BJ (cell line): ENCODE measurements at places on chromosomes 7 and 10. TPM values are rescaled to one million over a fixed set of nuclear protein-coding genes. Genes with fewer than 3 reads are reported as not detected.

The TMEM229A gene
- not detected in 2 replicates for polyA plus RNA-seq

The TACC2 gene
- 7.0 and 10.4 TPM in 2 replicates for polyA plus RNA-seq

The GALNT17 gene
- not detected in 2 replicates for polyA plus RNA-seq

The PSPH gene
- polyA plus RNA-seq = 62.0 and 76.2 TPM in 2 replicates

The ANXA8 gene
- 0.27 and 0.42 TPM in 2 replicates for polyA plus RNA-seq

GRCh38 chr10:64261676-64262075 is 740.5 kb downstream of the REEP3 start:
- no peak for DNase-seq

DNA sequence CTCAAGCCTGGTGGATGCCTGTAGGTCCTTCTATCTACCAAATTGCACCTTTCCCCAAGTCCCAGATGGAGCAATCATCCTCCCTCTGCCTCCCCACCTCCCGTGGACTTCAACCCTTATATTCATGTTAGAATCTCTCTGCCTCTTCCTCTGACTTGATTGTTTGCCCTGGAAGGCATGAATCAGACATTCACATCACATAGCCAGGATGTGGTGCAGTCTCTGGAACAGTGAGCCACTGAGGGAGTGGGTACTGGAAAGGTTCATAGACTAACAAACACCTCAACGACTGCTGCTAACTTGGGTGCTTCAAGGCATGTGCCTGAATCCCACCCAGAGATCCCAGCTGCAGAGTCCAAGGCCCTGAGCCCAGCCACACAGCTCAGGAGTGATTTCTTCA is 494.0 kb downstream of the TNS3 start:
- no peak for DNase-seq

DNA sequence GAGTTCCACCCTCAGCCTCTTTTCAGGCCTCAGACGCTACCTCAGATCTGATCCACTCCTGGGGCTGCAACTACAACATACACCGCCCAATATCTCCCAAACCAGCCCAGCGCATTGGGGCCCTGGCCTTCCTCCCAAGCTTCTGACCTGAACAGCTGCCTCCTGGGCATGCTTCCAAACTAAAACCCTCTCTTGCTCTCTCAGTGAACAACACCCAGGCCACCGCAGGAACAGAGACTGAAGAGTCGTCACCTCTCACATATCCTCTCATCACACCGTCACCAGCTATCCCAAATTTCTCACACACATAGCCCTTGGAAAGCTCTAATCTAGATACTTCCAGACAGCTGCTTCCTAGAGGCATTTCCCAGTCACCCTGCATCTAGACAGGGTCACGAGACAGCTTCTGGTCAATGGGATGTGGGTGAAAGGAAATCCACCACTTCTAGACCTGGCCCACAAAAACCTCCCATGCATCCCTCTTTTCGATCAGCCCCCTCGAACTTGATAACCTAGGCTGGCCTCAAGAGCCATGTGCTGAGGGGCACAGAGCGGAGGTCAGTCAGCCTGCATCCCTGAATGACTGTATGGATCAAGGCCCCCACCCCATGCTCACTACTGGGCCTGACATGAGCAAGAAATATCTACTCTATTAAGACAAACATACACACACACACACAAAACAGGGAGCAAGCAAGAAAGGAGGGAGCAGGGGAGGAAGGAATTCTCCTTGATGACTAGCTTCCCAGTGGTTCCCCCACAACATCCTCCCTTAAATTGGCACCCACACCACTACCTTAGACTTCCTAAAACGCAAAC is 1.8 kb downstream of the PARP12 start:
- no peak for DNase-seq
